Stimulated activated CD8-positive, alpha-beta memory T cell treated with anti-CD3 and anti-CD28 coated beads, Interleukin-15, amount 100 ng/mL, for 48 hours (primary cell): ENCODE measurements at places on chromosomes 5 and 9.

DNA sequence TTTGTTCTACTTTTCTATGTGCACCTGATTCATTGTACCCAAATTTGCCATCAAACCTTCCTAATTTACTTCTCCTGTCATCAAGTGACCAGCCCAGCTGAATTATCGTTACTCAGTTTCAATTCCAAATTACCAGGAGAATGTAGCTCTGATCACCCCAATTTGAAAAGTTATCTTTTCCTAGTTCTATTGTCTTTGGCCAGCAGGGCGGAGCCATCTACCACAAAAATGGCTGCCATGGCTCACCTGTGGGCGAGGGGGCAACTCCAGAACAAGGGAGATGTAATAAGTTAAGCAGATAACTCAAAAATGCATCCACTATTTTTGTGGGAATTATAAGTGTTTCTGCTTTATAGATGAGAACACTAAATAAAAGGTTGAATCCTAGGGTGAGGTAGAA, 133.8 kb upstream of the MOCS2 start:
- DNase-seq: no peak

GRCh38 chr9:111807197-111807596, 12.5 kb upstream of the SHOC1 start:
- DNase-seq: no peak

GRCh38 chr9:98215821-98216220, 23.4 kb upstream of the CORO2A start:
- DNase-seq: no peak

GRCh38 chr5:43636076-43636475, 33.1 kb downstream of the NNT start:
- DNase-seq: no peak

DNA sequence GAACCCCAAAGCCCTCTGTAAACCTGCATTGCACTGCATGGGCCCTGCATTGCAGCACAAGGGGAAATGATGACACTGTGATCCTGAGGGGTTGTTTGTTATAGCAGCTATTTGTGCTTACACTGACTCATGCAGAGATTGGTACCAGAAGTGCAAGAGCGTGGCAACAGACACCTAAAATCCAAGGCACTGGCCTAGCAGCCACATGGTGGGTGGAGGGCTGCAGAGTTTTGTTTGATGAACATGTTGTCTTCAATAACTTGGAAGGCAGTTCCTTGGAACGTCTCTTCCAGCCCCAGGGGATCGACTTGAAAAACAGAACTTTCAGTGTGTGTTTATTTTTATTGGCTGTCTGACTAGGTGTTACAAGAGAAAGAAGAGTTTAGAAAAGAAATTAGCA, 14.5 kb downstream of the FCN2 start:
- DNase-seq: no peak

DNA sequence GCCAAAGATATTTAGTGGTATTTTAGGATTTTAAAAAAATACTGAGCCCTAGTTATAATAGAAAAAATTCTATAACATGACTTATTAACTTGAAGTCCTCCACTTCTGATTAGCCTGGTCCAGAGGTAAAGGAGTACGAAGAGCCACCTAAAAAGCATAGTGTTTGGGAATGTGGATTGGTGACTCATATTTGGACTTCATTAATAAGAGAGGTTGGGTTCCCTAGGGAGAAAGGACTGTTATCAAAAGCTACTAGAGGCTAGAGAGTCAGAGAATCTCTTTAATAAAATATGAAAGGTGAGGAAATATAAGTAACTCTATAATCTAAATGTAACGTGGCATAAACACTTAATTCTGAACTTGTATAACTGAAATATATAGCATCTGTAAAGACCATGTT, 180.7 kb upstream of the TARS1 start:
- DNase-seq: no peak

DNA sequence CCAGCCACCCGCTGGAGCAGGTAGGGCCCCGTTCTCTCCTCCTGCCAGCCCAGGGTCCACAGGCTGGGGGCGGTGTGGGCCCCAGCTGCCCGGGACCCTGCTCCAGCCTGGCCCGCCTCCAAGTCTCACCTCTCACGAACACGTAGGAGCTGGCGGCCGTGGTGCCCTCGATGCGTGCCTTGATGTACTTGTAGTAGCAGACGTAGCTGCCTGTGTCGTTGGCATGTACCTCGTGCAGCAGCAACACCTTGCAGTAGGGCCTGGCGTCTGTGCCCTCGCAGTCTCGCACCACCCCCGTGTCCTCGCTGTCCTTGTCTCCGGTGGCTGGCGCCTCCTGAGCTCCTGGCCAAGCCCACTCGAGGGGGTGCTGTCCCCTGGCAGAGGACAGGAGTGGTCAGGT, 19.0 kb downstream of the FLT4 start:
- no peak for DNase-seq

GRCh38 chr5:149288436-149288835, 16.8 kb downstream of the AFAP1L1 start:
- no peak for DNase-seq
